Lower lobe of right lung (tissue), 2 donors: ENCODE measurements at places on chromosomes 2 and 18. TPM values are rescaled to one million over a fixed set of nuclear protein-coding genes. Genes with fewer than 3 reads are reported as not detected.
A peak's percentile ranks its signal among the peaks of the same experiment; 100 is the strongest.

DNA sequence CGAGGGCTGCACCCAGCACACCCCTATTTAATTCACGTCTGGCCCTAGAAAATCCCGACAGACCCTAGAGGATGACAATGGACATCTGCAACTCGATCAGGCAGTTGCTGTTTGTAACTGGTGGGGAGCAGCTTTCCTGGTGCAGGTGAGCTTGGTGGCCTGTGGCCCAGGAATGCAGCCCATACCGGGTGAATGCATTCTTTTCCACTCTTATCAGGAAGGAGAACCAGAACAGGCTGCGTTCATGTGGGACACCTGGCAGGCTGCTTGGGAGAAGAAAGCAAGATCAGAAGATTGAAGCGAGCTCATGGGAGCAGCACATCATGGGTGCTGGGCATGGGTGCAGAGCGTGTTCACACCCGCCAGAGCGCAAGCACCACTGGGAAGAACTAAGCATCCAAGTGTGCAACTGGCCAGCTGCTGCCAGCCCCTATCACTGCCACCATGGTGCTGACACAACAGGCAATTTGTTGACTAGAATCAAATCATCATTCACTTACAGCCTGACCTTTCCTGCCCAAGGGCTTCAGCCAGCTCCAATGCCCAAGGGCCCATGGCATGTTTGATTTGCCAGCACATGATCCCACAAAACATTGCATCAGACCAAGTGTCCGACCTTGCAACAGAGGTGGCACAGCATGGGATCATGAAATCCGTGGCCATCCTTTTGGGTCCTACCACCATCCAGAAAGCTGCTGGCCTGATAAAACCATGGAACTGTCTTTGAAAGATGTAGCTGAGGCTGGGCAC is 241.7 kb upstream of the ID2 start:
- H3K4me3 ChIP-seq = no peak overlapping the region
- DNase-seq = no peak
- no peaks in the 10 kb centered on the region for H3K36me3 ChIP-seq
- no peak overlapping the region for H3K27ac ChIP-seq
- peaks cover 7% of the 10 kb centered on the region for H3K4me1 ChIP-seq

GRCh38 chr2:26243470-26244308 is 743 bp downstream of the HADHA start:
- no peaks in the 10 kb centered on the region for H3K27me3 ChIP-seq
- DNase-seq = no peak
- H3K27ac ChIP-seq = peak overlapping the region; percentile 96
- H3K36me3 ChIP-seq = peaks cover 1% of the 10 kb centered on the region
- peaks cover 66% of the 10 kb centered on the region for H3K4me1 ChIP-seq

DNA sequence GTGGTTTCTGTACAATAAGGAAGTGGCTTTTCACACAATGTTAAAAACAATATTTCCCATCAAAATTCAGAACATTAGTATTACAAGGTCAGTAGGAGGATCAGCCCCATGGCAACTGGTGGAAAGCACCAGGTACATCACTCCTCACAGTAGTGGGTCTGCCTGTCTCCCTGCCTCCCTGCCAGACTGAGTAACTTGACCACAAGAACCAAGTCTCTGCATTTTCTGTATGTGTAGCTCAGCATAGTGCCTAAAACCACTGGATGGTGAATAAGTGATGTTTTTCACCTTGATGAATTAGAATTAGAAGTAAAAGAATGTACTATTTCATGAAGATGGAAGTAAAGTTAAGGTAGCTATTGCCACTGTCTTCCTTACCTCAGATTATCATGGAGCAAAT is 4.1 kb upstream of the WDR7 start:
- H3K27ac ChIP-seq = no peak overlapping the region
- no peaks in the 10 kb centered on the region for H3K36me3 ChIP-seq
- peaks cover 7% of the 10 kb centered on the region for H3K4me1 ChIP-seq
- no peak for DNase-seq

- peaks cover 14% of the 10 kb centered on the region for H3K36me3 ChIP-seq
- no peak for DNase-seq
- H3K4me3 ChIP-seq = no peak overlapping the region
- no peak overlapping the region for H3K27ac ChIP-seq
- no peaks in the 10 kb centered on the region for H3K4me1 ChIP-seq
These were observed 13.1 kb downstream of the PID1 start for GRCh38 chr2:229257985-229258384.

- no peaks in the 10 kb centered on the region for H3K36me3 ChIP-seq
- no peak overlapping the region for H3K4me3 ChIP-seq
- H3K27ac ChIP-seq = no peak overlapping the region
- peak; percentile 36 for DNase-seq
These were observed 33.7 kb upstream of the GPR17 start for GRCh38 chr2:127612111-127612822.

DNA sequence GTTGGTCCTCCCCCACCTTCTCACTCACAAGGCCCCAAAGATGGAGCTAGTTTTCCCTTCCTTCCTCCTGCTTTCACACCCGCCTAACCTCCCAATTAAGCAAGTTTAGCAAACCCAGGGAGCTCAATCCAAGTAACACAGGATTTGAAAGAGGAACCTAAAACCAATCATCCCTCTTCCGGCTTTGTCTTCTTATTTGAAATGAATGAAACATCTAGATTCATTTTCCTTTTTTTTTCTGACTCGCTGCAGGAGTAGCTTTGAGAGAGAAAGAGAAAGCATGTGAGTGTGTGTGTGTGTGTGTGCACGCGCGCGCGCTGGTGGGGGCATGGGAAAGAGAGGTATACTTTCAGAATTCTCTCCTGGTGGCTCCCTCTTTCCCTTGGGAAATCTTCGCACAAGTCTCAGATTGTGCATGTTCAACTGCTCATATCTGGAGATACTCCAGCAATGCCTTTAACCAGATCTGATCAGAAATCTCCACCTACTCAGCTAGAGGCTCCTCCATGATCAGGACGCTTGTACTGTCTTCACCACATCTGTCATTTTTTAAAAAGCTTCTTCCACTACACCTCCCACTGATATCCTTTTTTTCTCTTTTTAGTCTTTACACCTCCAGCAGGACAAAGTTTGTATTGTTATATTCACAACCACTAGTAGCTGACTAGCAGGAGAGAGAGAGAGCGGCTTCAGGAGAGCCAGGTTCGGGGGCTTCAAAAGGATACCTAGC is 1.7 kb downstream of the SLC8A1 start:
- H3K36me3 ChIP-seq = no peaks in the 10 kb centered on the region
- H3K4me3 ChIP-seq = peak overlapping the region; percentile 64
- DNase-seq = peak; percentile 53
- no peaks in the 10 kb centered on the region for H3K27me3 ChIP-seq
- peaks cover 32% of the 10 kb centered on the region for H3K4me1 ChIP-seq
- H3K27ac ChIP-seq = peak overlapping the region; percentile 69

DNA sequence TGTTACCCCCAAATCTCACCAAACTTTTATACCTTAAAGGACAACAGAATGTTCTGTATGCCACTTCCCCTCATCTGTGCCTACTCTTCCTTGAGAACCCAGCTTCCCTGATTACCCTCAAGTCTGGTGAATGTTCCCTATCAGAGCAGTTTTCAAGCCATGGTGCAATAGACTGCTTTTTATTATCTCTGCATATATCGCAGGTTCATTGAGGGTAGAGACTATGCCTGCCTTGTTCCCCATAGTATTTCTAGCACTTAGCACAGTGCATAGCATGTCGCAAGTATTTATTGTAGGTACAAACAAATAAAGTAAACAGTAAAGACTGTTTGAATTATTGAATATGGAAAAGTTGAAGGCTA is 146.6 kb downstream of the HAUS1 start:
- H3K4me1 ChIP-seq = peaks cover 19% of the 10 kb centered on the region
- H3K4me3 ChIP-seq = no peak overlapping the region
- H3K27ac ChIP-seq = peak overlapping the region; percentile 69

GRCh38 chr2:64951306-64951953 is 37.8 kb upstream of the SLC1A4 start:
- no peak for DNase-seq
- H3K36me3 ChIP-seq = no peaks in the 10 kb centered on the region
- no peaks in the 10 kb centered on the region for H3K27me3 ChIP-seq
- no peak overlapping the region for H3K4me3 ChIP-seq

DNA sequence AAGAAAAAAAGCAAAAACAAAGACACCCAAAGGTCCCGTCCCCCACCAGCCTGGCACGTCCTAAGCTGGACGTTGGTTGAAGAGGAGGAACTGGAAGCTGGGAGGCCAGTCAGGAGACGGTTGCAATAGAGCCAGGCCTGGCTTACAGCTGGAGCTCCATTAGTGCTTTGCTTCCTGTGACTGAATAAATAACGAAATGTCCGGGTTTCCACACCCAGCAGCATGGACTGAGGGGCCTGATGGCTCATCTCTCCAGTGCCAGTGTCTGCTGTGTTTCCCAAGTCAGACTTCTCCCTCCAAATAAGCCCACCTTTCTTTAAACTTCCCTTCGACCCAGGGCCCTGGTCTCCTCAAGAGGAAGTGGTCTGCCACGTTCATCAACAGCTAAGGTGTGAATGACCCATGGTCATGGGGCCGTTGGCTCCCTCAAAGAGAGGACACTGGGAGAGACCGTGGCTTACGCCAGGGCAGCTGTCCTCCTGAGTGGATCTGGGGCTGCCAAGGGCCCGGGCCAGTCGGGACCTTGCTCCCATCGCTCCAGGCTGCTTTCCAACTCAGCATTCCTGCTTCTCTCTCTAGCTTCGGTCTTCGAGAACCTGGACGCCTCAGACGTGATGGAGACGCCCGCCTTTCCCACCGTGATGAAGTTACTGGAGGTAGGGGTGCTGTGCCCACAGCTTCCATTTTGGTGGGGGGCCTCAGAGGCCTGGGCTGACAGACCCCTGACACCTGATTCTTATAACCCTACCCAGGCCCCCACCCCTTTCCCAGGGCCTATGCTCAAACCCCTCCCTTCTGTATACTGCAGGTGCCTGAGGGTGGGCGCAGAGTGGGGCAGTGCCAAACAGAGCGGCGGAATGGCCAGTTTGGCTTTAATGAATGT is 44.9 kb downstream of the MYO7B start:
- H3K27ac ChIP-seq = no peak overlapping the region
- H3K27me3 ChIP-seq = no peaks in the 10 kb centered on the region
- DNase-seq = no peak

The SP140 gene
- 15.0 TPM for total RNA-seq
